ENCODE measurements at places on chromosomes 5 and 9. TPM values are rescaled to one million over a fixed set of nuclear protein-coding genes. Genes with fewer than 3 reads are reported as not detected.

- no peak for DNase-seq
Observed at GRCh38 chr5:173178369-173178910, 34.1 kb downstream of the BNIP1 start.

- DNase-seq = no peak
Observed at GRCh38 chr5:33828626-33829308, 63.0 kb downstream of the ADAMTS12 start.

GRCh38 chr9:108271646-108272348 is 584.0 kb downstream of the ACTL7B start:
- DNase-seq = peak; percentile 37

GRCh38 chr5:124626053-124626452 is 120.4 kb downstream of the ZNF608 start:
- DNase-seq = no peak

DNA sequence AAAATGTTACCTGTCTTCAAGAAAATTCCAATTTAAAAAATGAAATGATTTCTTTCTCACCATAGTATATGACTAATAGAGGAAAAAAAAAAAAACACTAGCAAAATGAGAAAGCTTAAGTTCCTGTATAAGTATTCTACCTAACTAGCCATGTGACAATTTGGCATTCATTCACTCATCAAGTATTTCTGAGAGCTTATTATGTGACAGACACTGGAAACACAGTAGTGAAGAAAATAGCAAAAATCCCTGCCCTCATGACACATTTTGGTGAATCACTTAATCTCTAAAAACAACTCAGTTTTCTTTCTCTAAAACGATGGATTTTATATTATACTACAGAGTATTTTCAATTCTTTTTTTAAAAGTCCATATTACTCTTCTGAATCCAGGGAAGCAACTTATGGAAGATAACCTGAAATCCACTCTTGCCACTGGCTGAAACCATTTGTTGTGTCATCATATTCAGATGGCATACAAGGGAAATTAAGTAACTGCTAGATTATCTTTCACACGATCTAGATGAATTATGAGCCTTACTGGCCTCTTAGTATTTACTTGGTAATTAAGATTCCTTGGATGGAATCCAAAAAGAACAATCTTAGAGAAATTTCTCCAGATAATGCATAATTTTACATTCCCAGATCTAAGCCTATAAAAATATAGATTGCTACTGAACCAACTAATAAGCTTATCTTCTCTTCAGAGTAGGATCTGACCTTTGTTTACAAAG is 5.5 kb downstream of the PTBP3 start:
- DNase-seq = no peak

- no peak for DNase-seq
Observed at GRCh38 chr9:116030517-116030916, 123.1 kb upstream of the PAPPA start.

GRCh38 chr5:174047472-174048099 is 2.1 kb downstream of the NSG2 start:
- no peak for DNase-seq

DNA sequence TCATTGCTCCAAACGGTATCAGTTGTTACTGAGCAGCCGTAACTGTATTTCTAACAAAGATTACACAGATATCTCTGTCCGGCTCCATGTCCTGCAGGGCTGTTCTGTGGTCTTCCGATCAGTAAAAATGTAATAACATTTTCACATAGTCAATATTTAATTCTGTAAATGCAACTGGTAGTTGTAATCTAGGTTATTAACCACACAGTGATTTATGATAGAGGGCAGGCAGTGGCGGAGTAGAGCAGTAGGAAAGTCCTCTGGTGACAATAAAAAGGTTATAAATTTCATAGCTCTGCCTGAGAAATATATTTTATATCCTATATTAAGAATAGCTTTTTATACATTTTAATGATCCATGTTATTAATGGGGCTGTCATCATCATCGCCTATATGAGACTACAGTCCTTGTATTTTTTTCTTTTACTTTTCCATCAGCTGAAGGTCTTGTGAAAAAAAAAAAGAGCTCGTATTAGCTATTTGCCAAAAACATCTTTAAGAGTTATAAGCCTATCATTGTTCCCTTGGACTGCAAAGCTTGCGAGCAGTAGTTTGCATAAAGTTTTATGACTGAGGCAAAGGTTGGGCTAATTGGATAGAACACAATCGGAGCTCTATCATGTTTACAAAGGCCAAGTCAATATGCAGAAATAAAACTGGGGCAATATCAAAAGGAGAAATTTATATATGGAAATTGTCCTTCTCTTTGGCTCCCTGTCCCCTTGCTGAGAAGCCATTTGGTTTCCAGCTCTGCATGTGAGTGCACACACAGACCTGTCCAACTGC is 648.0 kb downstream of the IRX1 start:
- no peak for DNase-seq

- no peak for DNase-seq
Observed at GRCh38 chr9:13461414-13461991, 182.0 kb upstream of the MPDZ start.

- DNase-seq = no peak
Observed at GRCh38 chr9:113519426-113520108, 56.0 kb downstream of the RGS3 start.

- peak; percentile 59 for DNase-seq
Observed at GRCh38 chr5:43422143-43422542, 10.0 kb upstream of the CCL28 start.

GRCh38 chr9:114017741-114018715 is 60.1 kb downstream of the AMBP start:
- no peak for DNase-seq

GRCh38 chr5:138466125-138466899 is 1.0 kb downstream of the EGR1 start:
- no peak for DNase-seq

DNA sequence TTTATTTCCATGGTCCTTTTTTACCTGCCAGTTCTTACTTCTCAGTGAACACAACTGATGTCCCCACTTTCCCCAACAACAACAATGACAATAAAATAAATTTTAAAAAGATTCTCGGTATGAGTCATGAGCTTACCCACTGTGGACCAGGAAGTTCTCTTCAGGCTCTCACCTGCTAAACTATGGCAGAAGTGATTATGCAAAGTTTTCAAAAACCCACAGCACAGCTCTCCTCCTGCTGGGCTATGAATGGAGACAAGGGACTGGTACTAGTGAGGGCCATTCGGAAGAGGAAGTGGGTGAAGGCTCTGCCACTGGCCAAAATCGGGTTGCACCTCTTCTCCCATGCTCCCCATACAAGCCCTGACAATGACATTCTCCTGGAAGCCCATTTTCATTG is 429.4 kb downstream of the PIK3R1 start:
- DNase-seq = no peak

DNA sequence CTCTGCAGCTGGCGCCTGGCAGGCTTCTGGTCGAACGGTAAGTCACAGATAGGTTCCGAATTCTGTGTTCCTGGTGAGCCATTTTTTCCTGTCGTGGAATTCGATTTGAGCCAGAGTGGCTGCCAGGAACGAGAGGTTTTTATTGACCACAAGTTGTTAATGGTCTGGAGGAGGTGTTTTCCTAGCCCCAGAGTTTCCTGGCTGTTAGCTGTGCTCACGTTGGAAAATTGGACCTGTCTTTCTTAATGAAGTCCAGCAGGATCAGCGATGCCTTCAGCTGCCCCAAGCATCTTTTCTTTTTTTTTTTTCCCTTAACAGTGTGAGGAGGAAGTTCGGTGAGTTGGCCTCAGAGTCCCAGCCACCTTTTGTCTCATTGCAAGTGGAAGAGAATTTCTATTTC is 62.9 kb downstream of the COL5A1 start:
- no peak for DNase-seq

GRCh38 chr5:1476181-1476966 is 31.1 kb upstream of the SLC6A3 start:
- DNase-seq = no peak

DNA sequence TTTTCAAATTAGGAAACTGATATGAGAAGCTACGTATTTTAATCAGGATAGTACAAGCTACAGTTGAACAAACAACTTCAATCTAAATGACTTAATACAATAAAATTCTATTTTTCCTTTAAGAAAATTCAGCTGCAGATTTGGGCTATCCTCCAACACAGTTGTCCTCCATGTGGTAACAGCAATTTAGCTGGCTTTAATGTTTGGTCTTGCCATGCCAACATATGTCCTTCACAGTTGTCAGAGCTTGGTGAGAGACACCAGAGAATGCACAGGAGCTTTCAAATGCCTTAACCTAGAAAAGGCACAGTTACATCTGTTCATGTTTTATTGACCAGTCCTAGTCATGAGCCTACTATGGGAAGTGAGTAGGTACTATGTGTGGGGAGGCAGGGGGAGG is 10.8 kb downstream of the FAM174A start:
- no peak for DNase-seq

Gene GZMA
- 0.27 TPM for polyA plus RNA-seq

Gene BRD3
- 45.7 TPM for polyA plus RNA-seq

Gene BAAT
- 0.68 TPM for polyA plus RNA-seq

Gene LRRTM2
- 3.0 TPM for polyA plus RNA-seq

Gene INSYN2B
- 2.3 TPM for polyA plus RNA-seq

Gene SV2C
- 0.05 TPM for polyA plus RNA-seq

Gene TMEM174
- polyA plus RNA-seq = 20.4 TPM

Gene OR1B1
- polyA plus RNA-seq = not detected
